ENCODE measurements at places on chromosomes 6 and 20. TPM values are rescaled to one million over a fixed set of nuclear protein-coding genes. Genes with fewer than 3 reads are reported as not detected.

The ATP9A gene
- 0.19 TPM for total RNA-seq

- peak; percentile 38 for DNase-seq
These were observed 1.2 kb downstream of the ZNF831 start for GRCh38 chr20:59164686-59165391.

GRCh38 chr6:35600659-35601125 lies 88.0 kb upstream of the TULP1 start:
- DNase-seq = peak; percentile 65

The CTSA gene
- 79.1 TPM for total RNA-seq

DNA sequence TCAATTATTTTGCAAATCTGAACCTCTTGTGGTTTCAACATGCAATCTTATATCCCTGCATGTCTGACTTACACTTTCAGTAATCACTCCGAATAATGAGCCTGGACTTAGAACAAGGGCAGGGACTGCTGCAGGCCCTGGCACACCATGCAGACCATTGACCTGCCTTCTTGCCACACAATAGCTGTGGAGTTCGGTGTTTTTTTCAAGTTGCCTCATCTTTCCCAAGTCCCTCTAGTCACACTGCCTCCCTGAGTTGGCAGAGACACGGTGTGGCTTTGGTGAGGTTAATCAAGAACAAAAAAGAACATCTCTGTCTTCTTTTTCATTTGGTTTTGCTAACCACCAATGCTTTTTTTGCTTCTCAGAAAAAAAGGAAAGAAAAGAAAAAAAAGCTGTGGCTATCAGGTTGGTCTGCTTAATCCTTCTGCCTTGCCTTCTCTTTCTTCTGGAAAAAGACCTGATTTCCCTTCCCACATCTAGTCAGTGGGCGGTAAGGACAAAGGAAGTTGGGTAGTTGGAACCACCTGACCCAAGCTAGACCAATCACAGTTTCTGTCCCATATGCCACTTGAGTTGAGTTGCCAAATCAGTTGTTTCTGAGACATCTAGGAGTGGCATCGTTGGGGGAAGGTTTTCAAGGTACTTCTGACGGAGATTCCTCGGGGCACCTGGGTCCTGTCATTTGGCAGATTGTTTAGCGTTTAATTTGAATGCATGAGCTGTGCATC lies 55.9 kb upstream of the TASP1 start:
- DNase-seq = no peak

The RALGAPB gene
- total RNA-seq = 49.7 TPM

- DNase-seq = peak; percentile 38
These were observed 593 bp downstream of the MMP24 start for GRCh38 chr20:35226884-35227681.

GRCh38 chr6:11621119-11621518 lies 83.6 kb downstream of the TMEM170B start:
- no peak for DNase-seq

- no peak for DNase-seq
These were observed 210.9 kb downstream of the TFAP2B start for GRCh38 chr6:51029561-51029960.

The EYA2 gene
- total RNA-seq = not detected

DNA sequence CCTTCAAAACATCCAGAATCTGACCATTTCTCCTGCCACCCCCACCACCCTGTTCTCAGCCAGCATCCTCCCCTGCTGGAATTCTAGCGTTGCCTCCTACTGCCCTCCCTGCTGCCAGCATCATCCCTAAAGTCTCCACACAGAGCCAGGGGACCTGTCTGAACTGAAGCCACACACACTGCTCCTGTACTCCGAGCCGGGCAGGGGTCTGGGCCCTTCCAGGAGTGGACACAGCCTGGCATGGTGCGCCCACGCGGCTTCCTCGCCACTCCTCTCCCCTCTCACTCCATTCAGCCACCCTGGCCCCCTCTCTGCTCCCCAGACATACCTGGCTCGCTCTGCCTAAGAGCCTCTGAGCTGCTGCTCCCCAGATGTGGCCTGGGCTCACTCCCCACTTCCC lies 155.5 kb downstream of the PREX1 start:
- DNase-seq = no peak

- no peak for DNase-seq
These were observed 5.1 kb upstream of the GTSF1L start for GRCh38 chr20:43731927-43732326.

DNA sequence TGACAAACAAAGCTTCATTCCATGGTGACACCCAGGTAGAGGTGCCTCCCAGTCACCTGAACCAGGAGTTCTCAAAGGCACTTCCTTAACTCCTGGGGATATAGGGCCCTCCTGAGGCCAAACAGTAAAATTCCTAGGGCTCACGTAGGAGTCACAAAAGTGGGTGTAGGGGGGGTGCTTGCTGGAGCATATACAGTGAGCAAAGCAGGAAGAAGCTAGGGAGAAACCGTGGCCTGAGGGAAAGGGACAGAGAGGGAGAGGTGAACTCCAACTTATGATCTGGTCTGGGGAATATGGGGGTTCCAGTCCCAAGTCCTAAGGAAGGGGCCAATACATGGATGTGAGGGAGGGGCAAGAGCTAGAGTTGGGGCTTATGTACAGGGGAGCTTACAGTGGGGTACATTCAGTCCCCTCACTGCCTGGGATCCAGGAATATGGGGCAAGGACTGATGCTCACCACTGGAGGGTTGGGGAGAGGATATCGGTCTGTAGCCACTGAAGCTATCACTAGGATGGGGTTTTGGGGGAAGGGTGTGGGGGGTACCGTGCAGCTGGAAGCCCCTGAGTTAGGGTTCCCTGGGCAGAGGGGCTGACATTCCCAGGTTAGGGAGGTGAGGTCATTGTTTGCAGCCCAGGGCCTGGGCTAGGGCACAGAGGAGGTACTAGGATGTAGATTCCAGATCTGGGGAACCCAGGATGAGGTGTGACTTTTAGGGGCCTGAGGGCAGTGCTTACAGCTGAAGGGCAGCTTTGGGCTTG lies 950 bp downstream of the PEDS1 start:
- no peak for DNase-seq

The NHLRC1 gene
- 2.1 TPM for total RNA-seq

GRCh38 chr6:135658916-135659315 lies 161.4 kb upstream of the AHI1 start:
- no peak for DNase-seq

The TPD52L1 gene
- total RNA-seq = not detected

- no peak for DNase-seq
These were observed 63.6 kb upstream of the KIF25 start for GRCh38 chr6:167933847-167934246.

DNA sequence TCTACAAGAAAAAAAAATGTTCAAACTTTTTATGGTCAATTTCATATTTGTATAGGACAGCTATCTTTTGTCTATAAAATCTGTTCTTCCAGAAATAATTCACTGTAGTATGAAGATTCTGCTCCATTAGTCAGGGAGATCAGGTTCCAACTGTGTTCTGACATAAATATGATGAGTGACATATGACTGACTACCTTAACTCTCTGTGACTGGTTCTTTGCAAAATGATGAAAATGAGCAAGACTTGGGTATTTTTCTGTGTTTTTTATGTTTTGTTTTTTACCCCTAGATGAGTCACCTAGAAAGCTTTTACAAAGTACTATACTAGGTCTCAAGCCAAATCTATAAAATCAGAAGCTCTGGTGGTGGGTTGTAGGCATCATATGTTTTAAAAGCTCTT lies 229.6 kb downstream of the MMUT start:
- DNase-seq = no peak

DNA sequence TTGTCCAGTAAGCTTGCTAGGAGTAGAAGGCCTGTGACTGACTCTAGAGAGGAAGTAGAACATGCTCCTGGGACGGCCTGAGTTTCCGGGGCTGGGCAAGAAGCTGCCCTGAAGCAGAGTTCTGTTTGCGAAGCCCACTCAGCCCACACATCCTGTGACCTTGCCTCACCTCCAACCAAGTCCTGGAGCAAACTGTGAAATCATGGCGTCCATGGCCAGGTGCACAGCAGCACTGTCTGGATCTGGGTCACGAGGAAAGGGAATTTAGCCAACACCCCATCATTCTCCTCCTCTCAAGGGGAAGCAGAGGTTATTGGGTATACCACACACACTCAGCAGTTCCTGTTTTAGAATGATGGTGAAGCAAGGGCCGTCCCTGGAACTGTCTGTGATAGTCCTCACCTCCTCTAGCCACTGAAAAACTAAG lies 87.5 kb downstream of the CRYBG1 start:
- peak; percentile 46 for DNase-seq

DNA sequence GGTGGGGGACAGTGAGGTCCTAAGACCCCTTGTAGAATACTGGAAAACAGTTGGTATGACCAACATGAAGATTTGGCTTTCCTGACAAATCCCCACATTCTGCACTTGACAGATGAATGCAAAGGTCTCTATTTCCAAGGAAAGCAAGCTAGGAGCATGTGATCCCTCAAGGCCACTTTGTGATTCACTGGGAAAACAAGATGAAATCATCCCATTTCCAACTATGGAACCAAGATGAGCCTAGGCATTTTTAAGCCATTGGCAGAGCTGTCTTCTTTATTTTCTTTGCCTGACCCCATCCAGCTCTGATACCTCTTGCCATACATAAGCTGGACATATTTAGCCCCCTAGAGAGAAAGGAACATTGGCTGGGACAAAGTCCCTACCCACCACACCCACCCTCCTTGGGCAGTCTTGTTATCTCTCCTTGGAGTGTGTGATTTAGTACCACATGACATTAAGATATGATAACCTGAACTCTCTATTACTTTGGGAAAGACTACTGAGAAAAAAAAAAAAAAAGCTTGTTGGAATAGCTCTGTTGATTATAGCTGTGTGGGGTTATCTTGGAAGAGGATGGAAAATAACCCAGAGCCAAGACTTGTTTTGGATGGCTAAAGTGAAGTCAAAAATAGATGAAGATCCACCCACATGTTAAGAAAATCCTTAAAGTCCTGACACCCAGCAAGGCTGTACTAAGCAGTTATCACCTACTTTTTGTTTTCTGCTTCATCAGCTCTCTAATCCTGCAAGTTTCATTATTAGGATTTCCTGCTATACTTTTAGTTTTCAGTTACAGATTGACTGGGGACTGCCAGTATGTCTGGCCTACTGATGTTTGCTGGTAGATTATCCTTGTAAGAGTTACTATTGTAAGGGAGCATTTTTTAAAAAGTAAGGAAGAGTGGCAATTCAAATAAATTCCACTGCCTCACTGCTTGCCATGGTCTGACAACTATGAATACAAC lies 90.1 kb upstream of the PREP start:
- no peak for DNase-seq

DNA sequence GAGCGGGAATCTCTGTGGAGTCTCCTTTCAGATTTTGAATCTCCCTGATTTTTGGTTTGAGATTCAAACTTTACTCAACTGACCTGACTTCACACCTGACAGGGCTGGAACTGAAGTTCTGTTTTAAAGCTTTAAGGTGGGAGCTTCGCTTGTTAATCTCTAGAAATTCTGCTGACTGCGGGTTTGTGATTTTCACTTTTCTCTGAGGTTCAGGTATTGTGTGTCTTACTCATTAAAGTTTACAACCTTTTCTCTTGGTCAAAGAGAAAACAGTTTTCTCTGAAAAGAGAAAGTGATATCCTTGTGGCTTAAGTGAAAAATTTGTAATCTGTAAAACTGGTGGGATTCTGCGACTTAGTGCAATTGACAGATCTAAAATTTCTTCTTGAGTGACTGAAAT lies 20.7 kb upstream of the IGF2R start:
- no peak for DNase-seq

DNA sequence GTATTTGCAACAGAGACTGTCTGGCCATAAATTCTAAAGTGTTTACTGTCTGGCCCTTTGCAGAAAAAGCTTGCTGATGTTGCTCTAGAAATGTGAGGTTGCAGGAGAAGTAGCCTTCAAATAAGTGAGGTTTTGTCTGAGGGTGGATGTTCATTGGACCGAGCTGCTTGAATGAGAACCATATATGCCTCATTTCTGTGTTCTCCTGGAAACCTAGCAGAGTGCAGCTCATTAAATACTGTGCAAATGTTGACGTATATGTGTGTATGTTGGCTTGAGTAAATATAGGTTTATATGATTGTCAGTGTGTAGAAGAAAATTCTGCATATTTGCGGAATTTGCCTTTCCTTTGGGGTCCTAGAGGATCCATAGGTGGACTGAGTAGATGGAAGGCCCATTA lies 39.0 kb downstream of the CHMP4B start:
- DNase-seq = no peak

GRCh38 chr6:38481211-38481836 lies 158.4 kb downstream of the BTBD9 start:
- no peak for DNase-seq

- no peak for DNase-seq
These were observed 6.2 kb downstream of the ITCH start for GRCh38 chr20:34369265-34369664.

DNA sequence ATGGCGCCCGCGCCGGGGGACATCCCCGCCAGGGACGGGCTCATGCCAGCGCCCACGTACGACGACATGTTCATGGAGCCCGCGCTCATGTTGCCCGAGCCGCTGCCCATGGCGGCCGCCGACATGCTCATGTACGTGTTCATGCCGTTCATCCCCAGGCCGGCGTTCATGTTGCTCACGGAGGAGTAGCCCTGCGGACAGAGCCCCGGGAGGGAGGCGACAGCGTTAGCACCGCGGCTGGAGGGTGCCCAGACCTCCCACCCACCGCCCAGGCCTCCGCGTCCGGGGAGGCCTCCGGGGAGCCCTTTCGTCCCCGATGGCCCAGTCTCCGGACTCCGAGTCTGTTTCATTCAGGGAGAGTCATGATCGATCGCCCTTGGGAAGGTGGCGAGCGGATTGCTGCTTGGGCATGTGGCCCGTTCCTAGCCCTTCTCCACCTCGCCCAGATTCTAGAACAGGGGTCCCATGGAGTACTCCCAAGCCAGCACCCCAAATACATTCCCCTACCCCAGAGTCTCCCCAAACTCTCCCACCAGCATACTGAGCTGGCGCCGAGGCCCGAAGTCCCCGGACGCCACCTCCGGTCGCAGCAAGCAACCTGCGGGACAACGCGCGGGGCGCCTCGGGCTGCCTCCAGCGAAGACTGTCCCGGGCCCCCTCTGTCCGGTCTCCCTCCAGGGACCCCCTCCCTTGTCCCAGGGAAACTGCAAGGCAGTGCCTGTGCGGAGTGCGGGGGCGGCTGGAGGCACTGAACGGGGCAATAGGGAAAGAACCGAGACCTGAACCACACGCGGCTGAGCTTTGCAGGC lies 1.2 kb downstream of the FOXA2 start:
- no peak for DNase-seq
